Occipital lobe (tissue), 3 donors: ENCODE measurements at places on chromosomes 2 and 18. TPM values are rescaled to one million over a fixed set of nuclear protein-coding genes. Genes with fewer than 3 reads are reported as not detected.

The TRABD2A gene
- 1.1 TPM for total RNA-seq

The C2orf80 gene
- 28.7 TPM for total RNA-seq

The SPP2 gene
- not detected for total RNA-seq

- no peak for DNase-seq
Observed at GRCh38 chr2:145736871-145737270, 1217.0 kb upstream of the ZEB2 start.

DNA sequence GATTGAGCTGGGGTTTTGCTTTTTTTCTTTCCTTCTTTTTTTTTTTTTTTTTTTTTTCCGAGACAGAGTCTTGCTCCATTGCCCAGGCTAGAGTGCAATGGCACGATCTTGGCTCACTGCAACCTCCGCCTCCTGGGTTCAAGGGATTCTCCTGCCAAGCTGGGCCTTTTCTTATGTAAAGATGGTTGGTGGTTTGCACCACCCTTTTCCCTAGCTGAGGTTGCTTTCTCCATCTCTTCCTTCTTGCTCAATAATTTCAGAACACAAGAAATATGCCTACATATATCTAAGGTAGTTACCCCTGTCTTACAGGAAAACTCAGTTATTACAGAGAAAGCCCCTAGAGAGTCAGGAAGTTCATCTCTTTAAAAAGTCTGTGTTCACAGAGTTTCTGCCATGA lies 7.0 kb downstream of the TTC39C start:
- no peak for DNase-seq

DNA sequence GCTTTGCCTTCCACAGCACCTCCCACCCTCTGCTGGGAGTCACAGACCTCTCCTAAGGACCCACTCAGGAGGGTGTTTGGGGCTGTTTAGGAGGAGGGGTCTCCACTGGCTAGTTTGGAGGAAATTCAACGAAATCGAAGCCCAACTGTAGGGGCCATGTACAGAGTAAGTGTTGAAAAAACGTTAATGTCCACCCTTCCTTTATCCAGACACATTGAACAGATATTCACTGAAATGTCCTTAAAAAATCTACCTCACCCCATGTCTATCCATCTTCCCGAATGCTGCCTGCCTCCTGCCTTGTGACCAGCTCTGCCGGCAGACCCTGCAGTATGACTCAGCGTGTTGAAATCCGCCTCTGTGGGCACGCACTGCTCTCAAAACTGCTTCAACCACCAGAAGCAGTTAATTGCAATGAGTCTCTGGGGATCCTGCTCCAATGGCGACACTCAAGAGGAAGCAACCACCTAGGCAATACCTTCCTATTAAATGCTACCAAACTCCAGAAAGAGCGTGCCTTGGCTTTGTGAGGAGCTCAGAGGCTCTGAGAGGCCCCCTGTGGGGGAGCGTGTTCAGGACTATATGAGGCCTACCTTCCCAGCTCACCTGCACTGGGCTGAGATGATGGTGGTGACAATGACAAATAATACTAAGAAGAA lies 61.4 kb upstream of the RTN4 start:
- DNase-seq: peak; percentile 50

GRCh38 chr2:96763511-96764252 lies 3.0 kb downstream of the CNNM4 start:
- no peak for DNase-seq

DNA sequence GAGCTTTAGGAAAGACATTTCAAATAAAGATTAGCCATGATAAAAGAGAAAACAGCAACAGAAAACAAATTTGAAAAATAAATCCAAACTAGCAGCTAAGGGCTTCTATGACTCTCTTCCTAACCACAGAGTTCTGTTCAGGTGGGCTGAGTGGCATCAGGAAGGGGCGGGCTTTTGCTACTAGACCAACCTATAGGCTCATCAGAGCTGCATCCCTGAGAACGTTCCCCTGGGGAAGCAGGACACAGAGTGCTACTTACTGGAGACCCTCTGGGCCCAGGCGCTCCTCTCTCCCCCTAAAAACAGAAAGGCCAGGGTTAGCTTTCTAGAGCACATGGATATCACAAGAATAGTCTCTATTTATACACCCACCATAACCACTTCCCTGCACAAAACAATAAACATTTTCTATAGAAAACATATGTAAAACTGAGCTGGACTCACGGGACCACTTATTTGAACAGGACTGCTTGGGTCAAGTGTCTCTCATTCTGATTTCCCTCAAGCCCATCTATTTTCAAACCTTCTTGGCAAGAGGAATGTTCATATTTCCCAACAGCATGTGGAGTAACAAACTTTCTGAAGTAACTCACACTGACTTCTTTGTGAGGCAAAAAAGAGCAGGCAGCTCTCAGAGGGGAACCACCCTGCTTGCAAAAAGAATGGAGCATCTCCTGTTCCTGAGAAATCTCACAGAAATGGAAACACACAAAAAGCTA lies 78.9 kb upstream of the LMAN1 start:
- DNase-seq: no peak

DNA sequence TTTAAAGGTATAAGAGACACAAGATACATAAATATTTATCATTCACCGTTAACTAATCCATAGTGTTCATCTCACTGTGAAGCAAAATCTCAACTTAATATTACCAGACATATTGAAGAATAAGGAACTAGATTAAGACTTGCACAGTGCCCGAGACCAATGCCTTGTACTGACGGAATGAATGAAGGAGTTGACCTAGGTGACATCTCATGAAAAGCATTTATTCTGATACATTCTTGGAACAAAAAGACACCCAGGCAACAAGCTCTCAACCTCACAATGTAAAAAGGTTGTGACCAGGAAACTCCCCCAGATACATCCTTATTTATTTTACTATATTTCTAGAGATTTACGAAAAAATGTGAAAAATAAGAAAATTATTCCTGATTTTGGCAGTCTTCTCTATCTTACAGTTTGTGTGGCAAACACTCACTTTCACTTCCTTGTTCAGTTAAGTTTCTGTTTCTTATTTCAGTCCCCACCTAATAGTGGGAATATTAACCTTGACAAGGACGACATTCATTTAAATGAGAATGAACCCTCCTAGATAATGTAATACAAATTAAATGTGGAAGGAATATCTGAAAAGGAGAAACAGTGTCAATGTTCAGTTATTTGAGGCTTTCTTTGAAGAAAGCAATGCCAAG lies 28.4 kb downstream of the M1AP start:
- DNase-seq: no peak

The CFC1 gene
- total RNA-seq: not detected

DNA sequence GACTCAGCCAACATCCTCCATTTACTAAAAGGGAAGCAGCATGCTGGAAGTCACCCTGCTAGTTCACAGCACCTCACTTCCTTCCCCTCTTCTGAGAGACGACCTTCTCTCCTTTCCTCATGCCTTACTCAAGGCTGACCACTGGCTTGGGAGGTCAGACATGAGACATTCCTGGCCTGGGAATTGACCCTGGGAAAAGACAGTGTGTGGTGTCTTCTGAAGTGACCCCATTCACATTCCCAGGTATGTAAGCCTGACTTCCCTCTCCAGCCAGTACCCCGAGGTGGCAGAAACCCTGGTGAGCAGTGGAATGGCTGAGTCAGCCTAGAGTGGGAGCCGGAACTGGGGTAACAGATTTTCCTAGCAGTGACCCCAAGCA lies 92.4 kb downstream of the PLB1 start:
- no peak for DNase-seq
